ENCODE measurements at places on chromosomes 12 and 14.

- DNase-seq: no peak
These were observed 20.0 kb downstream of the KIF5A start for GRCh38 chr12:57569858-57570257.

DNA sequence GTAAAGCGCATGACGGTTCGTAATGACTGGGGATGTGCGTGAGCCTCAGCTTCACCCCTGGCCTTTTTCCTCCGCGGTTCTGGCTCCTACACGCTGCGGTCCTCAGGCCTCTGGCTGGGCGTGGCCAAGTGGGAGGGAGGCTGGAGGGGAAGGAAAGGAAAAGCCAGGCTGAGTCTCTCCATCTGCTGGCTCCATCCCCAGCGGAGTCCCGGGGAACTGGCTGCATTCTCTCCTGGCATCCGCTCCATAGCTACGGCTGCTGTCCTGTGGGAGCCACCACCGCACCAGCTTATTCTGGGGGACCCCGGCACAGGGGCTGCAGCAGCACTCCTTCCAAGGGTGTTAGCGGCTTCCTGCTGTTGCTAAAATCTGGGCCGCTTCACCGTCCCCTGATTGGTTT lies 68.2 kb upstream of the SLC24A4 start:
- no peak for DNase-seq

GRCh38 chr14:81936348-81936747 lies 402.7 kb upstream of the SEL1L start:
- no peak for DNase-seq

DNA sequence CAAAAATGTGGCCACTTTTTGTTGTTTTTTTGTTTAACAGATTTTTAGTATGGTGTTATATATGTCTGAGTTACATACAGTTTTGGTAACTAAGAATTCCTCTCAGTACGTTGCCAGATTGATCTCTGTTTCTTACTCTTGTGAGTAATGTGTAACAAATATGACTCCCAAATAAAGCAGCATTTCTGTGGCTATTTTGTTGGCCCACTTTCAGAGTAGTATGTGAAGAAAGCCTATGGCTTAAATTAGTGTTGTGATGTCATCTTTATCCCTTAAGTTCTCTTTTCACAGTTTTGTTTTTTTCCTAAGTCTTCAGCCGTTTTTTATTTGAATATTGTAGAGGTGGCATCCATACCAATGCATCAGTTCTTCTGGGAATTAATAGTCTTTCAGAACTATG lies 10.7 kb downstream of the PCNX4 start:
- DNase-seq: no peak

DNA sequence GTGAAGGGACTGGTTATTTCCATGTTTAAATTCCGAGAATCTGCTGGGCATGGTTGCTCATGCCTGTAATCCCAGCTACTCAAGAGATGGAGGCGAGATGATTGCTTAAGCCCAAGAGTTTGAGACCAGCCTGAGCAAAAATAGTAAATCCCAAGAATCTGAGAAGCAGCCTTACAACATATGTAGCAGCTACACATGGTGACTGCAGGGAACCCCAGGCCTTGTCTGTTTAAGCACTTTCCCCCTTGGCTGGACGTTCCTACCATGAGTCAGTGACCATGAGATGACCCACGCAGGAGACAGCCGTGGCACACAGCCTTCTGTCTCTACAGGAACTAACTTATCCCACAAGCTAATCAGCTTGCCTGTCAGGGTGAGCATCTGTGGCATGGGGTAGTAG lies 5.5 kb upstream of the SLC24A4 start:
- DNase-seq: no peak

DNA sequence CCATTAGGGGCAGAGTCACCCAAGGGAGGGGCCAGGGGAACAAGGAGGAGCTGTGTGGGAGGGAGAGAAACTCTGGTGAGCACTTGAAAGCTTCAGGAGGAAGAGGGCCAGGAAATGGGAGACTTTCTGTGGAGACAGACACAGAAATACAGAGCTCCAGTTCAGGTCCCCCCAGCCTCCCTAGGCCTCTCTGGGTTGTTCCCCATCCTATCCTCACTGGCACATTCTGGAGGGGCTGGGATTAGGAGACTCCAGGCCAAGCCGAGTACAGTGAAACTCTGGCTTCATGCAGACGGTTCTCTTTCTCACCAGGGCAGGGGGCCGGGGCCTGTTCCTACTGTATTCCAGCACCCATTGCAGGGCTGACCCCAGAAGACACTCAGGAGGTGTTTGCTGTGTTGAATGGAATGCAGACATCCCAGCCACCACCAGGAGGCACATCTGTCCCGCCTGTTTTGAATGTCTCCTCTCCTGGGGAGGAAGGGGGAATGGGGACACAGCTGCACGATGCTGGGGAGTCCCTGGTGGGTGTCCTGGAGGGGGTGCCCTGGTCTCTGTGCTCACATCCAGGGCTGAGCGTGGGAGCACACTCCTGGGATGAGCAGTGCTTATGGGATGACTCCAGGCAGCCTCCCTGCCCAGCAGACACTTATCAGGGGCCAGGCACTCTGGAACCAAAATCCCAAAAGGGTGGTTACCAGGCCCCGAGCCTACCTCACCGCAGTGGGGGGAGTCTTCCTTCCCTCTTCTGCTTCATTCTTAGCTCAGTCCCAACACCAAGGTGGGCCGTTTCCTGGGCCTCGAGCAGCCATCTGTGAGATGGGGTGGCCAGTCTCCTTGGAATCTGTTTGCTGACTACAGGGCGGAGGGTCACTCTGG lies 5.5 kb upstream of the KRT84 start:
- peak; percentile 24 for DNase-seq

DNA sequence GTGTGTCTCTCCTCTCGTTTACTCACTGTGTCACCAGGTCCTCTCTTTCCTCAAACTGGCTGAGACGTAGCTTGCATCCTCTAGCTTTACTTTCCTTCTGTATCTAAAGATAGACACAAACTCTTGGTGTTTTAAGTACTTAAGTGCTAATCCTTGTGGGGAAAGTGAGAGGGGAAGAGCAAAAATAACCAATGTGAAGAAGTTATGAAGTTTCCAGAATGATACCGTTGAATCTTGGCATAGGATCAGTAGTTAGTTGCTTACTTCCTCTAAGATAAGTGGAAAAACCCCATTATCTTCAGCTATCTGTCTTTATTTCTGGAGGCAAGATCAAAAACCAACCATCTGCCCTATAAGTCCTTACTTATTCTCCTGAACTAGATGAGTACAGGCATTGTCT lies 10.6 kb downstream of the FAR2 start:
- no peak for DNase-seq

DNA sequence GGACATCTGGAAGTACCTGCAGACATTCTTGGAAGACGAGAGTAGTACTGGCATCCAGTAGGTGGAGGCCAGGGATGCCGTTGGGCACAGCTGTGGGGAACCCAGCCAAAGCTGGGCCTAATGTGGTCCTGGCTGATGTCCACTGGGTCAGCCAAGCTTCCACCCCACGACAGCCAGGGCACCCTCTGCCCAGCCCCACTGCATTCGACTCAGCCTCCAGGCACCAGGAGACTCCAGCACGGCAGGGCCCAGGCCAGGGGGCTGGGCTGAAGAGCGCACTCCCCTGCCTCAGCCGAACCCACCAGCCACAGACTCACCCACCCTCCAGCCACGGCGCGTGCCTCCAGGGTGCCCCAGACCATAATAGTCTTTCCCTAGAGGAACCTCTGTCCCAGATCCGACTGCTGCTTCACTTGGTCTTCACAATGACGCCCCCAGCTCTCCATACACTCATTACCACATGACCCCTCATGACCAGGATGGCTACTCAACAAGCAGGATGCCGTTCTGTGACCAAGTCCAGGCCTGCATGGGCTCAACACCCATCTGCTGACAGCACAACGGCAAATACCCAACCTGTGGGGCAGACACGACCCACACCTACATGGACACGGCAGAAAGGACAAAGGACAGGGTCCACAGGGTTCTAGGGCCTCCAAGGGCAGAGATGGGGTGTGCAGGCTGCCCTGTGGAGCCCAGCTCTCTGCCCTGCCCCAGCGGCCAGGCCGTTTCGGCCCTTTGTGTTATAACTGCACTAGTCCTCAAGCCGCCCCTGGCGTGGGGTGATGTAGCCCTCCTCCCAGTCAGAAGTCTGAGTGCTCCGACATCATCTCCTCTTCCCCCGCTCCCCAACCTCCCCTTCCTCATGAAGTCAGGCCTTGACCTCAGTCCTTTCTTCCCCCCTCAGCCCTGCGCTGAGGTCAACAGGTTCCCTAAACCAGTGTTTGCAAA lies 22.8 kb downstream of the ITPK1 start:
- no peak for DNase-seq

- no peak for DNase-seq
These were observed 195.6 kb downstream of the PELI2 start for GRCh38 chr14:56313789-56314188.

GRCh38 chr12:88805286-88805685 lies 225.0 kb upstream of the KITLG start:
- no peak for DNase-seq

DNA sequence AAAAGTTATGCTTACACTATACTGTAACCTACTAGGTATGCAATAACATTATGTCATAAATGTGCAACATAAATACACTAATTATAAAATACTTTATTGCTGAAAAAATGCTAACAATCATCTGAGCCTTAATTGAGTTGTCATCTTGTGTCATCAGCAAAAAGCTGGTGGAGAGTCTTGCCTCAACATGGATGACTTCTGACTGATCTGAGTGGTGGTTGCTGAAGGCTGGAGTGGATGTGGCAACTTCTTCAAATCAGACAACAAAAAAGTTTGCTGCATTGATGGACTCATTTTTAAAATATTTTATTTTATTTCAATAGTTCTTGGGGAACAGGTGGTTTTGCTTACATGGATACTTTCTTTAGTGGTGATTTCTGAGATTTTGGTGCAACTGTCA lies 93.9 kb upstream of the AMN1 start:
- DNase-seq: no peak

GRCh38 chr12:44403185-44403584 lies 472.9 kb downstream of the NELL2 start:
- DNase-seq: no peak

- DNase-seq: no peak
These were observed 63.7 kb downstream of the SLC24A4 start for GRCh38 chr14:92386637-92387036.

- no peak for DNase-seq
These were observed 763.9 kb upstream of the MGAT4C start for GRCh38 chr12:87020071-87020470.

DNA sequence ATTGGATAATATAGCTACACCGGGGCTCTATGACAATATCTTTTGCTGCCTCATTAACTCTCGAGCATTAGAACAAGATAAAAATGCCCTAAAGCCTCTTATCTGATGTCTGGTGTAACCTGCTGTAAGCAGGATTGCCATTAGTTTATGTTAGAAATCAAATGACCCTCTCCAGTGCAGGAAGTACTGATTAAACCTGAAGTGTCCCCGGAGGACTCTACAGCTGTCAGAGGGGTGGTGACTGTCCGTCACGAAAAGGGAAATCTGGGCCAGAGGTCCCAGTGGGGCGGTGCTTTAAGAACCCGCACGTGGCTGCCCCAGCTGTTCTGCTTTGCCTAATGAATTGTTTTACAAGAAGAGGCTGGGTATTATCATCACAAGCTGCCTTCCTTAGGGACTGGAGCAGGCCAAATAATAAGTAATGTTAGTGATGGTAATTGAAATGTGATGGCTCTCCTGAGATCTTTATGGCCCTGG lies 55.7 kb downstream of the LIN52 start:
- DNase-seq: no peak

DNA sequence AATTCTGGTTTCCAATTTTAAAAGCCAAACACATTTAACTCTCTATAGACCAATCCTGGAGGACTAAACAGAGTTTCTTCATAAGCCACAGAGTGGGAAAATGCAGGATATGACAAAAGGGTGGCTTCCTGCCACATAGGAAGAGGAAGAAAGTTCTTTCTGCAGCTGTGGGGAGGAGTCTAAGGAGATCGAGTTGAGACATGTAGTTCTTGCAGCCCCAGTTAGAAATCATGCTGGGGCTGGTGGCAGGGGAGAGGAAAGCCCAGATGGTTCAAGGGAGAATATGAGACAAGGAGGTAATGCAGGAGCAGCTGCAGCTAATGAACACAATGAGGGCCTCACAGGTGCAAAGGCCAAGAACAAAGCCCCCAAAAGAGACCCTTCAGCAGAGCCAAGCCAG lies 85.0 kb upstream of the ARID2 start:
- DNase-seq: peak; percentile 12

GRCh38 chr12:41795051-41795600 lies 349.5 kb downstream of the GXYLT1 start:
- DNase-seq: no peak

GRCh38 chr14:95467657-95468056 lies 48.8 kb downstream of the SYNE3 start:
- DNase-seq: no peak

- no peak for DNase-seq
These were observed 87.8 kb upstream of the GZMB start for GRCh38 chr14:24721775-24722174.

- DNase-seq: no peak
These were observed 22.9 kb downstream of the SYNE3 start for GRCh38 chr14:95493503-95493902.

- DNase-seq: no peak
These were observed 4.0 kb downstream of the CHURC1 start for GRCh38 chr14:64918216-64918615.

DNA sequence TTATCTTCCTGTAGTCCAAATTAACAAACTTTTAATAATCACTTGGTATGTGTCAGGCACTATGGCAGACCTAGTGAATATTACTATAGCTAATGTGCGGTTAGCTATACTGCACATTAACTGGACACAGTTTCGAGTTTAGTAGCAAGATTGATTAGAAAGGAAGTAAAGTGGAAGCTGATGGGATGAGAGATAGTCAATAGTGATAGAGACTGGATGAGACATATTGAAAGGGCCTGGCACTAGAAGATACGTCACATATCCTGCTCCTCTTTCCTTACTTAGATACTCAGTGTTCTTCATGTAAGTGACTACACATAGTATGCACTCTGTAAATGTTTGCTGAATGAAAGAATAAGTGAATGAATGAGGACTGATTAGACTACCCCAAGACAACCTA lies 5.5 kb downstream of the TBK1 start:
- DNase-seq: no peak

- DNase-seq: no peak
These were observed 329.6 kb downstream of the TMTC2 start for GRCh38 chr12:83016218-83016835.

GRCh38 chr14:85516239-85517113 lies 13.5 kb upstream of the FLRT2 start:
- no peak for DNase-seq

DNA sequence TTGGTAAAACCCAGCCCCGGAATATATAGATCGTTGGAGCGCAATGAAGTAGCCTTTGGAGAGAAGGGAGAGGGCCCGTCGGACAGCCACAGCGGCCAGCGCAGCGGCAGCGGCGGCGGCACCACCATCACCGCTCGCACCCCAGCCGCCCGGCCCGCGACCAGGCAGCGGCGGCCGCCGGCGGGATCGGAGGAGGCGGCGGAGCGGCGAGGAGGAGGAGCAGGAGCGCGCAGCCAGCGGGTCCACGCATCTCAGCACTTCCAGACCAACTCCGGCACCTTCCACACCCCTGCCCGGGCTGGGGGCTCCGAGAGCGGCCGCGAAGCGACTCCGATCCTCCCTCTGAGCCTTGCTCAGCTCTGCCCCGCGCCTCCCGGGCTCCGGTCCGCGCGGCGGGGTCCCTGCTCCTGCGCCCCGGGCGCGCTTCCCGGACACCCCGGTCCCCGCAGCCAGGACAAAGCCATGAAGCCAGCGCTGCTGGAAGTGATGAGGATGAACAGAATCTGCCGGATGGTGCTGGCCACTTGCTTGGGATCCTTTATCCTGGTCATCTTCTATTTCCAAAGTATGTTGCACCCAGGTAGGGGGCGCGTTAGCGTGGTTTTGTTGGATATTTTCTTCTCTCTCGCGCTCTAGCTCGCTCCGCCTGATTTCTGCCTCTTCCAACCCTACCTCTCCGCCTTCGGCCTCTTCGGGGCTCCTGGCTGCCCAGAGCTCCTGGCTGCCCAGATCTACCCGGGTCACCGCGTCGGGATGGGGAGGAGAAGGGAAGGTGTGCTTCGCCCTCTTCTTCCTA lies 400 bp downstream of the CHST11 start:
- peak; percentile 79 for DNase-seq
